Mononuclear cell (primary cell): ENCODE measurements at places on chromosomes 2 and 18. TPM values are rescaled to one million over a fixed set of nuclear protein-coding genes. Genes with fewer than 3 reads are reported as not detected.

The LRP2 gene
- not detected for total RNA-seq

The AQP12A gene
- not detected for total RNA-seq

The EFR3B gene
- under 0.01 TPM for total RNA-seq

The SERPINB13 gene
- not detected for total RNA-seq

The SH2D6 gene
- 0.42 TPM for total RNA-seq

The HOXD4 gene
- total RNA-seq = 0.21 TPM

The TGFA gene
- 0.63 TPM for total RNA-seq

The CLHC1 gene
- total RNA-seq = 4.9 TPM

The DNAJC5G gene
- not detected for total RNA-seq

The SPATA3 gene
- not detected for total RNA-seq

The LOXL3 gene
- total RNA-seq = 3.9 TPM

The RAB6C gene
- total RNA-seq = 0.10 TPM

The ABCG5 gene
- not detected for total RNA-seq

The ELOA2 gene
- under 0.01 TPM for total RNA-seq

The MRO gene
- under 0.01 TPM for total RNA-seq

The ACVR1C gene
- 4.1 TPM for total RNA-seq

The EIF4E2 gene
- 50.1 TPM for total RNA-seq

The CYP27C1 gene
- total RNA-seq = not detected

The BCL2 gene
- 78.2 TPM for total RNA-seq

The BMP10 gene
- not detected for total RNA-seq
